Activated CD4-positive, alpha-beta memory T cell treated with anti-CD3 and anti-CD28 coated beads, Interleukin-2, amount 10 ng/mL, durations not matched to agents 7 days and 5 days (primary cell): ENCODE measurements at places on chromosomes 4 and X. TPM values are rescaled to one million over a fixed set of nuclear protein-coding genes. Genes with fewer than 3 reads are reported as not detected.

Gene DCAF8L2
- total RNA-seq: not detected

Gene PDCL2
- total RNA-seq: not detected

Gene HTATSF1
- 63.7 TPM for total RNA-seq

Gene HSPA4L
- total RNA-seq: 0.30 TPM

Gene CXorf65
- 29.9 TPM for total RNA-seq

Gene GLRB
- total RNA-seq: not detected

Gene COX7B2
- total RNA-seq: not detected

Gene CHST7
- total RNA-seq: 11.8 TPM

Gene SSX2B
- total RNA-seq: not detected

Gene MAGEA1
- total RNA-seq: not detected

Gene HMX1
- total RNA-seq: not detected

Gene LONRF3
- total RNA-seq: 0.73 TPM

DNA sequence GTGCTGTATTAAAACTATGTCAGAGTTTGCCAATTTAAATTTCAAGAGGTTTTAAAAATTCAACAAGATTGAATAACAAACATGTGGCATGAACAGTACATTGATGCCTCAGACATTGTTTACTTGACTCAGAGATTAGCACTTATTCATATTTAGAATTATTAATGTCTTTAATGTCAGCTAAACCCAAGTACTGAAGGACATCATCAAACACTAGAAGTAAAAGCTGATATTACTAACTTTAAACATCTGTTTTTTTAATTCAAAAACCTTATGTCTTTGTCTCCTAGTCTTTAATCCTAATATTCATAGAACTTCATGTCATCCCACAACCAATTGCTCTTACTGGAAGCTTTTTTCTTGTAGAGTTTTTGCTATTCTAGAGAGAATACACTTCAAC lies 406.2 kb upstream of the PCDH7 start:
- DNase-seq: no peak
- no peaks in the 10 kb centered on the region for H3K4me1 ChIP-seq
- H3K27ac ChIP-seq: no peak overlapping the region
- no peak overlapping the region for H3K4me3 ChIP-seq
- H3K36me3 ChIP-seq: no peaks in the 10 kb centered on the region

DNA sequence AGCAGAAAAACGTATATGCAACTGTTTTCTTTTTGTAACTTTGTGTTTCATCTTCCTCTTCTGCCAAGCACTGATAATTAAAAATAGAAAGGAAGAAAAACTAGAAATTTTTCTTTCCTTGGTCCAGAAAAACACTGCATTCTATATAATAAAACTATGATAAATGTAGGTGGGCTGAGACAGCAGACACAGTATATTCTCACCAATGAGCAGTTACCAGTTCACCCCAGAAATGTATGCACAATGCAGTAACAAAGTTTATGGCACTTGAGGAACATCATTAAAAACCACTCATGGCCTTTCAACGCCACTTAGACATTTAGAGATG lies 79.4 kb downstream of the FAT1 start:
- no peaks in the 10 kb centered on the region for H3K4me1 ChIP-seq
- no peaks in the 10 kb centered on the region for H3K27me3 ChIP-seq
- no peak overlapping the region for H3K4me3 ChIP-seq
- H3K36me3 ChIP-seq: no peaks in the 10 kb centered on the region
- no peak overlapping the region for H3K27ac ChIP-seq

GRCh38 chr4:42464550-42465094 lies 67.3 kb downstream of the SHISA3 start:
- DNase-seq: no peak
- no peak overlapping the region for H3K27ac ChIP-seq
- H3K27me3 ChIP-seq: no peaks in the 10 kb centered on the region
- H3K4me1 ChIP-seq: peaks cover 5% of the 10 kb centered on the region
- H3K4me3 ChIP-seq: no peak overlapping the region

DNA sequence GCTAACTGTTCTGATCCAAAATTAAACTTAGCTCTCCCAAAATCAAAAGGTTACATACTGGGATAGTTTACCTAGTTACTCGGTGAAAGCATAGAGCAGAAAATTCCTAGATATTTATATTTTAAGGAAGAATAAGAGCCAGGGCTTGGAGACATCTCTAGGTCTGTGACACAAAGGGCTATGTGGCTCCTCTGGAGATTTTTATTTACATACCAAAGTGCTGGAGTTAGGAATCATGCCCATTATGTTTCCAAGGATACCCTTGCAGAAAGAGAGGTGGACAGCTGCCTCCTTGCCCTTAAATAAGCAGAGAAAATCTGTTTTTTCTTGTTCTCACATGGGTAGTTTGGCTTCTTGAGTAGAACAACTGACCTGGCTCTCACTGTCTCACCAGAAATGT lies 9.0 kb downstream of the COX7B2 start:
- DNase-seq: no peak
- no peaks in the 10 kb centered on the region for H3K27me3 ChIP-seq
- no peak overlapping the region for H3K4me3 ChIP-seq
- H3K4me1 ChIP-seq: no peaks in the 10 kb centered on the region
- H3K27ac ChIP-seq: no peak overlapping the region

GRCh38 chr4:183443655-183444213 lies 702 bp upstream of the CDKN2AIP start:
- DNase-seq: no peak
- H3K27ac ChIP-seq: peak overlapping the region; percentile 85
- peak overlapping the region; percentile 98 for H3K4me3 ChIP-seq
- H3K27me3 ChIP-seq: no peaks in the 10 kb centered on the region
- H3K36me3 ChIP-seq: peaks cover 43% of the 10 kb centered on the region

DNA sequence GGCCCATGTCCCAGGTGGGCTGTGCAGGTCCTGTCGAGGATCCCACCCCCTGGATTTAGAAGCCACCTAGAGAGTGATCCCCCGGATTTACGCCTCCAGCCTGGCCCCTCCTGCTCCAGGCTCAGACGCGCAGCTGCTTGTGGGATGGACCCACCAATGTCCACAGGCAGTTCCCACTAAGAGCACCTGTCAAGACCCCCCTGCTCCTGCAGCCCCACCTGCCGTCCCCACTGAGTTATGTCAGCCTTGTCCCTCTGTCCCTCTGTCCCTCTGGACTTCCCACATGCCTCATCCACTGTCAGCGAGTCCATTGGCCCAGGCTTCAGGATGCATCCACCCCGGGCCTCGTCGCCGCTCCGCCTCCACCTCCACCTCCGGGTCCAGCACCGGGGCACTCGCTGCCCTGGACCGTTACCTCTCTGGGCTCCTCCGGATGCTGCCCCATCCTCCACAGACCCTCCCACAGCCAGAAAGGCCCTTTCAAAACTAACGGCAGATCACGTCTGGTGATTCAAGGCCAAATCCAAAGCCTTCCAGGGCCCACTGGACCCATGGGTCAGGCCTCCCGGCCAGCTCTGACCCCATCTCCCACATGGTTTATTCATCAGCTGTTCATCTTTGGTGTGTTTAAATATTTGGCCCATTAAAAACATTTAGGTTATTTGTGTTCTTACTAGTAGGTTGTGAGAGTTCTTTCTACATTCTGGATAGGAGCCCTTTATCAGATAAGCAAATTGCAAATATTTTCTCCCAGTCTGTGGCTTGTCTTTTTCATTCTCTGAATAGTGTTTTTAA lies 28.3 kb downstream of the HTRA3 start:
- H3K36me3 ChIP-seq: no peaks in the 10 kb centered on the region
- no peaks in the 10 kb centered on the region for H3K4me1 ChIP-seq
- H3K27me3 ChIP-seq: peaks cover 5% of the 10 kb centered on the region
- no peak overlapping the region for H3K4me3 ChIP-seq
- no peak overlapping the region for H3K27ac ChIP-seq
- DNase-seq: no peak

GRCh38 chr4:105520819-105521790 lies 31.3 kb upstream of the ARHGEF38 start:
- H3K4me1 ChIP-seq: no peaks in the 10 kb centered on the region

- H3K36me3 ChIP-seq: peaks cover 8% of the 10 kb centered on the region
- peak overlapping the region; percentile 33 for H3K27ac ChIP-seq
- no peak overlapping the region for H3K4me3 ChIP-seq
- no peaks in the 10 kb centered on the region for H3K27me3 ChIP-seq
- peak; percentile 20 for DNase-seq
These were observed 72.4 kb downstream of the IL21 start for GRCh38 chr4:122548452-122548851.

GRCh38 chrX:37785569-37785968 lies 5.7 kb downstream of the CYBB start:
- H3K4me1 ChIP-seq: peaks cover 18% of the 10 kb centered on the region
- H3K27ac ChIP-seq: no peak overlapping the region
- no peak for DNase-seq
- no peak overlapping the region for H3K4me3 ChIP-seq

DNA sequence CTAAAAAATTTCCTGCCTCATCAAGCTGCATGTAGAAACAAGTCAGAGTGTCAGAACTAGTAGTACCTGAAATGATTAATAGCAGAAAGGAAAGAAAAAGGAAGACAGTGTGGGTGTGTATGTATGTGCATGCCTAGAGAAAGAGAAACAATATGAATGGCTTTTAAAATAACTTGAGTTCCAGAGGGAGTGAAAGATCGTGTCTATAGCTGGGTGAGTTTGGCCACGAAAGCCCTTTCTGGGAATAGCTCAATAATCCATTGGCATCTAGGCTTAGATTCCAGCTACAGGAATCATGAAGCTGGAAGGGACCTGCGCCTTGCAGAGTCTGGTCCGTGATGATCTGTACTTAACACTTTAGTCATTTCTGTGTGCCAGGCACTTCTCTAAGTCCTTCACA lies 195.6 kb downstream of the RAPGEF2 start:
- no peaks in the 10 kb centered on the region for H3K27me3 ChIP-seq
- no peaks in the 10 kb centered on the region for H3K36me3 ChIP-seq
- no peaks in the 10 kb centered on the region for H3K4me1 ChIP-seq
- no peak for DNase-seq
- no peak overlapping the region for H3K4me3 ChIP-seq

GRCh38 chr4:2793586-2794485 lies 951 bp downstream of the SH3BP2 start:
- DNase-seq: no peak
- peak overlapping the region; percentile 81 for H3K4me3 ChIP-seq
- no peaks in the 10 kb centered on the region for H3K36me3 ChIP-seq
- H3K4me1 ChIP-seq: peaks cover 49% of the 10 kb centered on the region
- H3K27ac ChIP-seq: peak overlapping the region; percentile 29

GRCh38 chrX:46117234-46117633 lies 428.0 kb downstream of the ZNF674 start:
- no peak for DNase-seq
- no peak overlapping the region for H3K4me3 ChIP-seq
- H3K4me1 ChIP-seq: no peaks in the 10 kb centered on the region
- no peak overlapping the region for H3K27ac ChIP-seq
- H3K36me3 ChIP-seq: no peaks in the 10 kb centered on the region

GRCh38 chr4:1871471-1872021 lies 353 bp downstream of the NSD2 start:
- peak overlapping the region; percentile 40 for H3K27ac ChIP-seq
- H3K4me3 ChIP-seq: peak overlapping the region; percentile 21
- peaks cover 24% of the 10 kb centered on the region for H3K36me3 ChIP-seq
- DNase-seq: no peak
- peaks cover 53% of the 10 kb centered on the region for H3K4me1 ChIP-seq

GRCh38 chrX:150446151-150446550 lies 83.0 kb downstream of the MAMLD1 start:
- H3K4me1 ChIP-seq: peaks cover 21% of the 10 kb centered on the region
- DNase-seq: no peak
- H3K36me3 ChIP-seq: no peaks in the 10 kb centered on the region
- no peaks in the 10 kb centered on the region for H3K27me3 ChIP-seq
- H3K27ac ChIP-seq: no peak overlapping the region

- no peaks in the 10 kb centered on the region for H3K4me1 ChIP-seq
- H3K27me3 ChIP-seq: no peaks in the 10 kb centered on the region
- H3K27ac ChIP-seq: no peak overlapping the region
These were observed 376.8 kb upstream of the ZFP42 start for GRCh38 chr4:187618701-187619281.

- H3K27me3 ChIP-seq: no peaks in the 10 kb centered on the region
- H3K27ac ChIP-seq: no peak overlapping the region
- DNase-seq: no peak
These were observed 985.5 kb downstream of the FSTL5 start for GRCh38 chr4:161178310-161178709.

- H3K27me3 ChIP-seq: no peaks in the 10 kb centered on the region
- H3K36me3 ChIP-seq: no peaks in the 10 kb centered on the region
- H3K4me3 ChIP-seq: no peak overlapping the region
- H3K27ac ChIP-seq: no peak overlapping the region
These were observed 99.0 kb upstream of the DUSP21 start for GRCh38 chrX:44744799-44745198.

- H3K4me3 ChIP-seq: no peak overlapping the region
- H3K27me3 ChIP-seq: no peaks in the 10 kb centered on the region
- H3K36me3 ChIP-seq: no peaks in the 10 kb centered on the region
These were observed 28.4 kb downstream of the NPNT start for GRCh38 chr4:105923497-105924238.

DNA sequence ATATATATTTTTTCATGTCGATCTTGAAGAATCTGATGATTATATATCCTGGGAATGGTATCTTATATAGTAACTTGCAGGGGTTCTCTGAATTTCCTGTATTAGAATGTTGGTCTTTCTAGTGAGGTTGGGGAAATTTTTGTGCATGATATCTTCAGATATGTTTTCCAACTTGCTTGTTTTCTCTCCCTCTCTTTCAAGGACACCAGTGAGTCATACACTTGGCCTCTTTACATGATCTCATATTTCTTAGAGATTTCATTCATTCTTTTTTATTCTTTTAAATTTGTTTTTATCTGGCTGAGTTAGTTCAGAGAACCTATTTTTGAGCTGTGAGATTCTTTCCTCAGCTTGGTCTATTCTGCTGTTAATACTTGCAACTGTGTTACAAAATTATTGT lies 27.2 kb upstream of the C4orf17 start:
- H3K27ac ChIP-seq: no peak overlapping the region
- H3K27me3 ChIP-seq: peaks cover 1% of the 10 kb centered on the region
- no peaks in the 10 kb centered on the region for H3K4me1 ChIP-seq
- DNase-seq: no peak

GRCh38 chrX:6266041-6266440 lies 37.4 kb upstream of the NLGN4X start:
- no peaks in the 10 kb centered on the region for H3K27me3 ChIP-seq
- no peak for DNase-seq
- no peaks in the 10 kb centered on the region for H3K36me3 ChIP-seq
- no peak overlapping the region for H3K4me3 ChIP-seq
- no peak overlapping the region for H3K27ac ChIP-seq
- H3K4me1 ChIP-seq: no peaks in the 10 kb centered on the region

- H3K36me3 ChIP-seq: no peaks in the 10 kb centered on the region
- H3K27me3 ChIP-seq: peaks cover 2% of the 10 kb centered on the region
- H3K4me1 ChIP-seq: peaks cover 4% of the 10 kb centered on the region
- no peak overlapping the region for H3K27ac ChIP-seq
- DNase-seq: no peak
These were observed 138.3 kb downstream of the CRLF2 start for GRCh38 chrX:1074172-1074571.

DNA sequence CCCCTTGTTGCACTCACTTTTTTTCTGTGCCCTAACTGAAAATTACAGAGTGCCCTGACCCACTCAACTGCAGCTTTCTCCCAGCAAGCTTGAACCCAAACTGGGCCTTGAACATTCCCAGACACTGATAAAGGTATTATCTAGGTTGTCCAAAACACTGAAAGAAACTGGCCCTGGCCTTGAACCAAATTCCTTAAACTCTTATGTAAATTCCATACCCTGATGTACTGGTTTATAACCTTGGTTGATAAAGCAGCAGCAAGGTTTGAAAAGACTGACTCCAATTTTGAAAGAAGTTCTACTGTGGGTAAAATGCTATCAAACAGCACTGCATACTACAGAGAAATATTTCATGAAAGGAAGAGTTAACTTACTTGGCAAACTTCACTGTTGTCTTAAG lies 125.6 kb downstream of the PHF8 start:
- no peak for DNase-seq
- H3K36me3 ChIP-seq: no peaks in the 10 kb centered on the region
- no peaks in the 10 kb centered on the region for H3K4me1 ChIP-seq
- no peak overlapping the region for H3K27ac ChIP-seq
- H3K4me3 ChIP-seq: no peak overlapping the region
- no peaks in the 10 kb centered on the region for H3K27me3 ChIP-seq
